Pericardium fibroblast (primary cell): ENCODE measurements at places on chromosomes 11 and 22. TPM values are rescaled to one million over a fixed set of nuclear protein-coding genes. Genes with fewer than 3 reads are reported as not detected.

The SF3B2 gene
- 121 and 132 TPM in 2 replicates for total RNA-seq

The MMP27 gene
- total RNA-seq, result not detected in 2 replicates

The TTC17 gene
- total RNA-seq, result 32.1 and 43.7 TPM in 2 replicates

The KCNE3 gene
- total RNA-seq, result 7.5 and 8.5 TPM in 2 replicates

The RBMXL2 gene
- total RNA-seq, result not detected in 2 replicates

The JAML gene
- total RNA-seq, result not detected in 2 replicates

The AQP11 gene
- 0.47 and 1.8 TPM in 2 replicates for total RNA-seq

The SMIM35 gene
- total RNA-seq, result not detected in 2 replicates

The SRPRA gene
- 52.3 and 81.1 TPM in 2 replicates for total RNA-seq

The GPR83 gene
- total RNA-seq, result not detected in 2 replicates

The SEPTIN5 gene
- 23.6 and 30.8 TPM in 2 replicates for total RNA-seq

The MFRP gene
- 0.09 TPM in 1 of 2 replicates, not detected in the other for total RNA-seq

The C22orf31 gene
- not detected in 2 replicates for total RNA-seq

The ART1 gene
- total RNA-seq, result not detected in 2 replicates

The LMNTD2 gene
- 0.60 and 0.70 TPM in 2 replicates for total RNA-seq

The FZD4 gene
- 21.4 and 22.6 TPM in 2 replicates for total RNA-seq
